H9 (cell line): ENCODE measurements at places on chromosomes 2 and 18. TPM values are rescaled to one million over a fixed set of nuclear protein-coding genes. Genes with fewer than 3 reads are reported as not detected.

DNA sequence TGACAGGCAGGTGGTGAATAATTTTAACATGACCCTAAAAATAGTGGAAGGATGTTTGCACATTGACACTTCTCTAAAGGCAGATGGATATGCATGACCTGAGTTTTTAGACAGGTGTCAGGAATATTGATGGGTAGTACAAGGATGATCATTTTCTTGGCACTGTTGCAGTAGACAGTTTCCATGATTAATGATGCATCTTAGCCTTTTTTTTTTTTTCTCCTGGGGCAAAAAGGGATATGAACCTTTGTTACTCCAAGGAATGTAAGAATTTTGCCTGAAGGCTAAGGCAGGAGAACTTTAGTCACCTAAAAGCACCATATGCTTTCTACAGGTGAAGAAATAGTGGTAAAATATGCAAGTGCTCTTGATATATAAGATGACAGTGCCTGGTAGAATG, 136.3 kb upstream of the CAVIN2 start:
- DNase-seq, result no peak

DNA sequence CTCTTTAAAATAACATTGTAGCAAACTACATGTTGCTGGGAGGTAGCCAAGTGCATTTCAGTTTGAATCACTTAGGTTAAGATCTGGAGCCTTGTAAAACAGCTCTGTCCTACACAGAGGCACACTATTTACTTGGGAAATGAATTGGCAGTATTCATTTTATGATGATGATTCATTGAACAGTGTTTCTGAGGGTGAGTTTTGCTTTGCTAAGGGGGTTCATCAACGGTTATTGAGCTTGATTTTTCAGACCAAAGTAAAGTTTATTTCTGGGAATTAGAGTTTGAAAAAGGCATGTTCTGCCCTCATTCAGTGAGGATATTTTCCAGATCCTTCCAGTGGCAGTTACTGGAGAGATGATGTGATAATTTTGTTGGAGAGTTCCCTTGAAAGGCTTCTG, 55.6 kb downstream of the CCDC85A start:
- DNase-seq, result no peak

The CYRIA gene
- 2.2 and 2.3 TPM in 2 replicates for total RNA-seq

DNA sequence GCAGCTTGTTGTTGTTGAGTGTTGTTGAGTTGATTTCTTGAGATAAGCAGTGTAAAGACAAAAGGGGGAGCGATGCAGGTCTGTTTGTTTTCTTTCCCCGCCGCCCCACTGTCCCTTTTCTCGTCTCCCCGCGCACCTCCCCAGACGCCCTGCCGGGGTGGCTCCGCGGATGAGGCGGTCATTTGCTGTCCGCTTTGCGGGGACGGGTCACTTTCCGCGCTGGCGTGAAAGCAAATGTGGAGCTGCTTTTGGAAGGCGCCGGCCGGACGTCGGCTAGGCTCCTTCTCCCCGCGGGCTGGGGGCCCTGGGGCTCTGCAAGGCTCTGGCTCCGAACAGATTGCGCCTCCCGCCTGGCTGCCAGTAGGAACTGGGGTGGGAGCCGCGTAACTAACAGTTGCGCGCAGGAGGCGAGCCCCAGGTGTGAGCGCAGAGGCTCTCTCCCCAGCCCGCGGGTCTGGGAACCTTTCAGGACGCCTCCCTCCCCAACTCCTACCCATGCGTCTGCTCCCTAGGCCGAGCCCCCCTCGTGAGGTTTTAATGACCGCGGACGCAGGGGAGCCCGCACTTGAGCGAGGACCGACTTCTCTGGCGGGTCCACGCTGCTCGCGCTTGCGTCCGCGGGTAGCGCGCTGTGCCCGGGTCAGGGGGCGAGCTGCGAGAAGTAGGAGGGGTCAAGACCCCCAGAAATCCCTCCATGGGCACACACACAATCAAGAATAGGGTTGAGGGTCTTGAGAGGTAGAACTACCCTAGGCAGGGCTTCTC, 146.6 kb downstream of the MEIS1 start:
- peak; percentile 63 for DNase-seq

DNA sequence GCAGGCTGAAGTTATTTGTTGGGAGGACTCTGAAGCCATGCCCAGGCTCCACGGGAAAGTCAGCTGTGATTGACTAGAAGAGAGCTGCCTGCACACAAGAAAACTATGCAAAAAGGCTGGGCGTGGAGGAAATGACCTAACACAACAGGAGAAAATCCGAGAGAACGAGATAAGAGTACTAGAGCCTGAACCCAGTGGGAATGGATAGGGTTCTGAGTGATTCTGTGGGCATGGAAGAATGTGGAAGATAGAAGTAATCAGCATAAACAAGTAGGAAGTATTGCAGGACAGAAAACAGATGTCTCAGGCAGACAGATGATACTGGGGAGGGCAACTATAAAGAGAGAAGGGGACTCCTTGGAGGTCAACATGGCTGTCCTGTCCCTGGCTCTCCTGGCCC, 12.1 kb upstream of the COPS8 start:
- no peak for DNase-seq

DNA sequence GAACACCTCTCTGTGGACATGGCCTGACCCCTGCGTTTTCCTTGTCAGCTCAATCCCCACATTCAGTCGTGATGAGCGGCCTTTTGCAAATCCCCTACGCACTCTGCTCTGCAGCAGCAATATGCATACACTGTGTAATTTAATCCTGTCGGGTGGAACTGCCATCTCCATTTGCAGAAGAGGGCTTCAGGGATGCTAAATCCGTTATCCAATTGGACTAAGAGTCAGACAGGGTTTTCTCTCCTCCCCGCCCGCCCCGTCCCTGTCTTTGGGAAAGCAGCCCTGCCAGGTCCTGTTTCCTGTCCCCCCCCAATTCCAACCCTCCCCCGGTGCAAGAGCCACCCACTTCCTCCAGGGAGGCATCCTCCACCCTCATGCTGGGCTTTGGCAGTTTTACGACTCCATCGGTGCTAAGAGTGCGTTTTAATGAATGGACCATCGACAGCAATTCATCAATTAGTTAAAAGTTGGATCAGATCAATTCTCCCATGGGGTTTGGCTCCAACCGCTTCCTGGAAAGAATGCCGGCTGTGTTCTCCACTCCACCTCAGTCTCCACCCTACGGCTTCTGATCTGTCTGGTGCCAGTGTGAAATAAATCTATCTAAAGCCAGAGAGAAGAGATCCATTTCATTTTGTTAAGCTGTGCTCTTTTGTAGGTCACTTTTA, 53.5 kb upstream of the ASAP2 start:
- no peak for DNase-seq

DNA sequence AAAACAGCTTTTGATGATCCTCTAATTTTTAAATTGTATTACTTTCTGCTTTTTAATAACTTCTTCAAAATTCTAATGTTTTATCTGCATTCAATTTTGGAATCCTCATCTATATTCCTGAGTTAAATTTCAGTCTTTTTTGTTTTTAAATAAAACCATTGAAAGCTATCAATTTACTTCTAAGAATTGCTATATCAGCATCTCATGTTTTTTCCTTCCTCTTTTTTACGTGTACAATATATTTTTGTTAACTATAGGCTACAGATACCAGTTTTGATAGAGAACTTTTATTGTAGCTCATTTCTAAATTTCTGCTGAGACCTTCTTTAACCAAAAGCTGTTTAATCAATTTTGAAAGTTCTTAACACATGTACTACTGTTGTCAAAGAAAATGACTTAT, 84.5 kb downstream of the SS18 start:
- DNase-seq, result no peak
